ENCODE measurements at places on chromosomes 1 and 21.

DNA sequence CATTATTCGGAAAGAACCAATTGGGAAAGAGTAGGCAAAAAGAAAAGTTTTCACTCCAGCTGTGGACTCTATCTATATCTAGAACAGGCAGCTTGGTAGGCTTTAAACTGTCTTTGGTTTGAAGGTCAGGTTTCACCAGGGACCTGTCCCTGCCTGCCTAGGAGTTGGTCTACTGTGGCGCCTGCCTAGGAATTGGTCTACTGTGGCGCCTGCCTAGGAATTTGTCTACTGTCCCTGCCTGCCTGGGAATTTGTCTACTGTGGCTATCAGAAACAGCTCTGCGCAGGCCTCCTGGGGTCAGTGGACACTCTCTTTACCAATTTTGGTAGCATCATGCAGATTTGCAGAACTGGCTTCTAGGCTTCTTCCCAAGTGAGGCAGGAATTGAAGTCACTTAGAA is 13.8 kb downstream of the USP25 start:
- no peak for DNase-seq

- no peak for DNase-seq
Measured at GRCh38 chr1:158163000-158163947, 17.4 kb upstream of the CD1D start.

DNA sequence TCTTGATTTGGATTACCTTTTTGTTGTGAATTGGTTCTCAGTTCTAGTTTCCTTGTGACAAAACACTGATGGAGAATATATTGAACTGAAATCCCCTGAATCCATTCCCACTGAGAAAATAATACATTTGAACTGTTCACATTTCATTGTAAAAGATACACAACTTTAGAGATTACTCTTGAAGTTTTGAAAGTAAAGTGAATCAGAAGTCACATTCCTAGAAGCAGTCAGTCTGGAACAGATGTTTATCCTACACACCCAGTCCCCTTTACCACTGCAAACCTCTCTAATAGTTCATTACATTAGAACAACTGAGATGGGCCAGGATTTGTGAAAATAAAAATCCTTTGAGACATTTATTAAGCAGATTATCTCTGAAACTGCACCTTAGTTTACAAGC is 3.4 kb downstream of the RERE start:
- no peak for DNase-seq

GRCh38 chr1:228226141-228226874 is 18.5 kb downstream of the OBSCN start:
- no peak for DNase-seq

GRCh38 chr1:40753142-40753882 is 30.3 kb upstream of the KCNQ4 start:
- no peak for DNase-seq

GRCh38 chr21:33998402-33998801 is 75.0 kb upstream of the MRPS6 start:
- no peak for DNase-seq

GRCh38 chr1:74596717-74597116 is 76.9 kb downstream of the ERICH3 start:
- no peak for DNase-seq

DNA sequence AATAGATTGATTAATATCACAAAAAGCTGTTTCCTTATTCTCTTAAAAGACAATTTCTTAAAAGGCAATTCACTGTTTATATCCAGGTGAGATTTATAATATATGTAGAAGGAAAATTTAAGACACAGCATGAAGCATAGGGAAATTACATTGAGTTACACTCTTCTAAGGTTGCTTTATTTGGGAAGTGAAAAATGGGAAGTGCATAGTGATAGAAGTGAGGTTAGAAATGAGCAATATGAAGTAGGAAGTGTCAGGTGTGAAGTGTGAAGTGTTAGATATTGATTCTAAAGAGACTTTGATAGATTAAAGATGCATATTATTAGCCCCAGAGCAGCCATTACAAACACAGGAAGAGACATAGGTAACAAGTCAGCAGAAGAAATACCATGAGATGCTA is 40.3 kb downstream of the FH start:
- DNase-seq = no peak

DNA sequence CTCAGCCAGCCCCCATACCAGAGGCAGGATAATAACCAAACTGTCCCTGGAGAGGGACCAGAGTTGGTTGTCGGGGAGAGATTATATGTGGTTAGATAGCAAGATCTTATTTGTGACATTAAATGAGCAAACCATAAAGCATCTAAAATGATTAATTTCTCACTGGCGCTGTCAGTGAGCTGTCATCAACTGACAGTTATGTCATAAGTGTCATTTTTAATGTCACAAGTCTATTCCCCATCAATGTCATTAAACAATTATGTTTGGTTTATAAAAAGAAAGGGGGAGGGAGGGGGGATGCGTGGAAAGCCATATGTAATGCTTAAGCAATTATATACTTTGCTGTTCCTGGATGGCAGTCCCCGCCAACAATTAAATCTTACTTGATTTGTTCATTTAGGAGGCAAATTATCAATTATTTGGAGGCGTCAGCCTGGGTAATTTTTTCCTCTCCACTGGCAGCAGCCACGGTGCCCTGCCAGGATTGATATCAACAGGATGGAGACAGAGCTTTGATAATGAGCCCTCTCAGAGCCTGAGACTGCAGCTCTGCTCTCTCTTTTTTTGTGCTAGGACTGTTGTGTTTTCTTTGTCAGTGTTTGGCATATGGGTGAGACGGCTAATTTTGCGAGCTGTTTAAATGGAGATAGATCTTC is 333.6 kb upstream of the CAMK1G start:
- DNase-seq = no peak

GRCh38 chr1:94974241-94974640 is 47.3 kb upstream of the CNN3 start:
- no peak for DNase-seq

- no peak for DNase-seq
Measured at GRCh38 chr1:3258386-3259003, 189.5 kb downstream of the PRDM16 start.

GRCh38 chr1:7857985-7858384 is 5.1 kb upstream of the UTS2 start:
- DNase-seq = no peak

- DNase-seq = no peak
Measured at GRCh38 chr1:238674316-238674715, 712.1 kb upstream of the CHRM3 start.

GRCh38 chr1:114550336-114550735 is 31.1 kb downstream of the BCAS2 start:
- no peak for DNase-seq

DNA sequence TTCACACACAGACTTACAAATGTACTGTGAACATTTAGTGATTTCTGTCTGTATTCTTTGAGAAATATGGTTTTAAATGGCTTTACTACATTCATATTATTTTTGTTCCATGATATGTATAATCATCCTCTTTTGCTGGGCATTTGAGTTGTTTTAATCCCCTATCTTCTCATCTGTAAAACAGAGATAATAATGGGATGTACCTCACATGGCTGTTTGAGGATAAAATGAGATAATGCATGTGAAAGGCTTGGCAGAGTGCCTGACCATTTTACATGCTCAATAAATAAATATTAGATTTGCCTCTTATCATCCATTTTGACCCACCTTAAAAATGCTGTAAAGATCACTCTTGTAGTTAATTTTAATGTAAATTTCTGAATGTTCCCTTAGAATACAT is 197.2 kb downstream of the C1orf94 start:
- no peak for DNase-seq

DNA sequence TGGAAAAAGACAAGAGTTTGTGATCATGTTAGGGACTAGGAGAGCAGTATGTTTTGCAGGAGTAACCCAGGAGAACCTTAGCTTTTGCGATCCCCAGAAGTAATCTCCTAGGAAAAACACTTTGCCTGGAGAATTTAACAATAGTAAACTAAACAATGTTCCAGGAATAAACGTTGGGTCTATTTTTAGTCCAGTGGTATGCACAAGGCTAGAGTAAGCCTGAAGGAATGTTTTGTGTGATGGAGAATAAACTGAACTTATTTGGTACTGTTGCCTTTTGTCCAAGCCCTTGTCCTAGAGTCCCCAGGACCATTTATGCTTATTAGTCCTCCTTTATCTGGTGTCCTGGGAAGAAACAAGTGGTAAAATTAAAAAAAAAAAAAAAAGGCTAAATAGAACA is 28.7 kb upstream of the RGS5 start:
- no peak for DNase-seq

- no peak for DNase-seq
Measured at GRCh38 chr1:173503391-173503790, 26.3 kb downstream of the PRDX6 start.

GRCh38 chr1:98496256-98496995 is 165.1 kb upstream of the SNX7 start:
- DNase-seq = no peak

- DNase-seq = no peak
Measured at GRCh38 chr1:29569971-29570634, 333.8 kb downstream of the PTPRU start.

DNA sequence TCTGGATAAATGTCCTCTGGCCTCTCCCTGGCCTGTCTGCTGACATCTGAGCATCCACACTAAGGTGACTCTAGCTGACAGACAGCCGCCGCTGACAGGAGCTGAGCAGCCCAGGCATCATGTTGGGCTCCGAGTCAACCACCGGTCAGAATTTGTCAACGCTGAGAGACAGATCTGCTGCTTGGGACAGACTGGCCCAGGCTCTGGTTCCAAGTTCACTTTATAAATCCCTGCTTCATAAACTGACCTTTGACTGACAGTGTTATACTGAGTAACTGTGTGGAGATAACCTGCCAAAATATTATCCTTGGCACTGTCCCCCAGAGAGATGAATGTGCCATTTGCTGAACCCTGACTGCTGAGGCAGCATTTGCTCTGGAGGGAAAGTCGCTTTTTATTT is 616.7 kb downstream of the NPHP4 start:
- DNase-seq = no peak

- no peak for DNase-seq
Measured at GRCh38 chr1:59686170-59686569, 128.6 kb upstream of the HOOK1 start.

- no peak for DNase-seq
Measured at GRCh38 chr1:229570891-229571516, 12.5 kb upstream of the ABCB10 start.

DNA sequence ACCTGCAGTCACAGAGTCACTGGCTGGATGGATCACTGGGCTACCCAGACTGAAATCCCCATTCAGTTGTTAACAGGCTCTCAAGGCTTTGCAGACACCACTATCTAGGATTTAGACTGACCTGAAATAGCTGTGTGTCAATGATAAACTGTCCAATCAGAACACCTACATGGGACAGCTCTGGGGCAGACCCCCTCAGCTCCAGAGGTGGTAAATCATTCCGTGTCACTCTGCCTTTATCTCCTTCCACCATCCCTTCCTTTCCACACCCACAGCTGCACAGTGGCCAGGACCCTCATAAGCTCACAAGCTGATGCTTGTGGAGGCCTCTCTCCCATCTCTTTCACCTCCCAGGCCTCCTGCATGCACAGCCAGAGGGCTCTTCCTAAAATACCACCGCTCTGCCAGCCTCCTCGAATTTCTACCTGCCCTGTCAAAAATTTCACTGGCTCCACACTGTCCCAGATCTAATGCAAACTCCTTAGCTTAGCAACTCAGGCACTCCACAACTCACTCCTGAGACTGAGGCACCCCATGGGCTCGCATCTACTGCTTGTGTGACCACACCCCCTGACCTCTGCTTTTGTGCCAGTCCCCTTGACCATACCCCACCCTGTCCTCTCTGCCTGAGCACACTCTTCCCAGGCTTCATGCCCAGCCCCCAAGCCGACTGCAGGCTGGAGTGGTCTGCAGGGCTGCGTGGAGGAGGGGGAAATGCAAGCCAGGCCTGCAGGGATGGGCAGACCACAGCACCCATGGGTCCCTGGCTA is 5.8 kb downstream of the CAPZB start:
- no peak for DNase-seq

DNA sequence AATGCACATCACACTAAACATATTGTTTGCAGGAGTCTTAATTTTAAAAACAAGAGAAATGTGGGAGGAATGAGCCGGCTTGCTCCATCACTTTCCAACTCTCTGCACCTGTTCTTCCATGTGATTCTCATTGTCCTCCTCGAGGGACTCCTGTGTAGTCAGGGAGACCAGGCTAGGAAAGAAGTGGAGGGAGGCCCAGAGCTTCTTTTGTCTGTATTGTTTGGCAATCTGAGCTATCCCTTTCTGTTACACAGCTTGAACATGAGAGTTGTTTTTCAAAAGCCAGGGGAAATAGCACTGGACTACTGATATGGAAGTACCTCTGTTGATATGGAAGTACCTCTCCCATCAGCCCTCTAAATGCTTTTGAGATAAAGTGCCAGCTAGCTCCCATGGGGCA is 18.8 kb upstream of the LRRC8D start:
- no peak for DNase-seq

DNA sequence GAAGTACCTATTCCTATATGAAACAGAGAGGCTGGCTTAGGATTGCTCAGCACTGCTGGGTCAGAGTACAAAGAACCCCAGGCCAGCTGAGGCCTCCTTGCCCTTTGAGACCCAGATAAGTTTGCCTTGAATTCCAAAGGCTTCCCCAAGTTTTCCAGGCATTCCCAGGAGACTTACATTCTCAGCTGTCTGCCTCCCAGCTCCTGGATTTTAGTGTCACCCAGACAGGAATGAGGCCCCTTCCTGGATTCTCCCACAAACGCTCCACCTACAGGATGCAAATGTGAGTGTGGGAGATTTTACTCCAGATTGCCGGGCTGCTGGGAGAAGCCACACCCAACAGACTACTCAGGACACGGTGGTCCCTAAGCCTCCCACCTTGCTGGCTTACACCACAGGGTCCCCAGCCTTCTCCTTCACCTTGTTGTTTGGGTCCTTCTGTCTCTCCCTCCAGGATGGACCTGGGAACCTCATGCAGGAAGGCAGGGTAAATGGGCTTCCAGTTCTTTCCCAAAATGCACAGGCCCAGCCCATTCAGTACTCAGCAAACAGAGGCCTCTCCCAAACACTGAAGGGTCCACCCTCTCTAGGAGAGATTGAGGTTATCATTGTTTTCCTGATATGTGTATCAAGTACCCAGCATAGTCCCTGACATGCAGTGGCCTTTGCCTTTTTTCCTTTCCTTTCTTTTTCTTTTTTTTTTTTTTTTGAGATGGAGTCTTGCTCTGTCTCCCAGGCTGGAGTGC is 10.6 kb downstream of the RHBG start:
- DNase-seq = no peak

- DNase-seq = no peak
Measured at GRCh38 chr1:24369801-24370200, 43.8 kb downstream of the STPG1 start.

DNA sequence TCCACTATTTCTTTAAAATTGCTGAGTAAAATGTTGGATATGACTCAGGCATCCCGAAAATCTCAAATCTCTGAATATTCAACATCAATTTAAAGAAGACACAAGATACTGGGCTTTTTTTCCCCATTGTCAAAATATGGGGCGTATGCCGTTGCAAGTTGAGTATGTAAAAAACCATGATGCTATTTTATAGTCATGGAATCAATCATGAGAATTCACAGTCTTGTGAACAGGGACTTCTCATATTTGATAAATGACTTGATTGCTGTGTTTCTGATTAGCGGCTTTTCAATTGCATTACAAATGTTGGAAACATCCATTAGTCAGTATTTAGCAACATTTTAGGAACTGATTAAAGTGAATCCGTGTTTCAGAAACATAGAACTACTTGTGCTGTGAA is 45.3 kb downstream of the SETD4 start:
- no peak for DNase-seq

GRCh38 chr1:66576645-66577044 is 42.7 kb downstream of the SGIP1 start:
- no peak for DNase-seq

All from T-helper 1 cell (primary cell).